Right cardiac atrium (tissue), 5 donors: ENCODE measurements at places on chromosomes 1 and 21. TPM values are rescaled to one million over a fixed set of nuclear protein-coding genes. Genes with fewer than 3 reads are reported as not detected.

The ILDR2 gene
- polyA plus RNA-seq: 0.95 TPM

The FCRL4 gene
- polyA plus RNA-seq: not detected

DNA sequence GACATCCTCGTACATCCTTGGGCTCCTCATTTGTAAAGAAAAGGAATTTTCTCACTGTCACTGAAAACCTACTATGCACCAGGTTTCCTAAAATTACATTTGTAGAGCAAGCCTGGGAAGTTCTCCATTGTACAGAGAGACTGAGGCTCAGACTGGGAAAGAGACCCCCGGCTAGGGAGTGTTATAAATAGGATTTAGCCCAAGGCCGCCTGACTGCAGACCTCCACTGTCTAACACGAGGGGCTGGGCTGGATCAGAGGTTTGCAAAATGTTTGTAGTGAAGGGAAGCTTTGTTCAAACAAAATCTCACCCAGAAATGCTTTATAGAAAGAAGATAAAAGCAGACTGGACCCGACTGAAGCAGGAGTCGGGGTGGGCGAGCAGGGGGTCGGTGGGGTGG, 131.3 kb downstream of the ACTL8 start:
- no peak for DNase-seq

DNA sequence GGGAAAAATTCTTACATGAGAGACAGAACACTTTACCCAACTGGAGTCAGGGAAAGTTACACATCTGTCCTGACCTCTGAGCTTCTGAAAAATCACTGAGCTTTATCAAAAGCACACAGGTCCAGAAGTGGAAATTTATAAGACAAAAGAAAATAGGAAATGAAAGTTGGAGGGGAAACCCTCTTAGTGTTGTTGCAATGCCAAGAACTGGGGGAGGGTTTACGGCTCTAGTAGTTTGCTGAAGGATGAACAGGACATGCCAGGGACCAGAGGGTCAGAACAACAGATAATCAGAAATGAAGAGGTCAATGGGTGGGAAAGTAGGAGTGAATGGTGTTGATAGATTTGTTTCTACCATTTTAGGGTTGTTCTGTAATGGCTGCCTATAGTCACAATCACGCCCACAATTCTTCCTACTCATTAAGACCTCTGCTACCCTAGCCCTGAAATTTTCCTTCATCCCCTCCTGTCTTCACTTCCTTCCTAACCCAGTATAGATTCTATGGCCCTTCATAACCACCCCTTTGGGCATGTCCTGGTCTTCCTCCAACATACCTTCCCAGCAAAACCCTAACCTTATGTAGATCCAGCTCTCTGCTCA, 30.3 kb upstream of the FMOD start:
- DNase-seq: no peak

DNA sequence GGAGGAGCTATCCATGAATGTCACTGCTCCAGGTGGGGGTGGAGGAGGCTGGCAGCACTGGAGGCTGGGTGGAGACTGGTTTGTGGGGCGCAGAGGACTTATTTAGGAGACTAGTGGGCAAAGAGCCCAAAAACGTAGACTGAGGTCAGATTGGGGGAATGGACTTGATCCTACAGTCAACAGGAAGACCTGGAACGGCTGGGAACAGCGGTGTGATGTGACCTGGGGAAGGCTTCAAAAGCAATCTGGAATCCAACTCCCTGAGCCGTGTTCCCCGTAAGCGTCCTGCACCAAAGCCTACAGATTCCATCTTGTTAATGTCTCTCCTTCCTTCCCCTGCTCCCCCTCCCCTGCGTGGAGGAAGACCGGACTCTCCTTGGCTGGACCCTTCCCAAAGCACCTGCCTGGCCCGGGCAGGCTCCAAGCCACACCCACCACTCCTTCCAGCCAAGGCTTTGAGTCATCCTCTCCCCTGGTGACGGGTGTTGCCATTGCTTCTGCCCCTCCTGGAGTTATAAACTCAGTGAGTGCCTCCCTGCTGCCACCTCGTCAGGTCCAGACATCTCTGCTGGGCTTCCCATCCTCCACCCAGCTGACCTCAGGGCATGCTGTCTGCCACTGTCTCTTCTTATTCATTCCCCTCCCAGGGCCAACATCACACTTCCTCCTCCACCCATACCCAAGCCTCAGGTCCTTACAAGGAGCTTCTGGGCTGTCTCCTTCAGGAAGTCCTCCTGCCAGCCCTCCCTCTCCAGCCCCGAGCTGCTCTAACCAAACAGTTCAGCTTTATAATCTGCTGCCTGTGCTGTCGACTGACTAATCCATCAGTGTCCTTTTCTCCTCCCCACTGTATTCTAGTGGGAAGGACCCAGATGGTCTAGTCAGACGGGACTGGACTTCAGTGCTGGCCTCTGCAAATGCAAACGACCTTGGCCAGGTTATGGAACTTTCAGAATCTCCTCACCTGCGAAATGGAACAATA, 1.6 kb upstream of the CLSTN1 start:
- DNase-seq: peak; percentile 56

- DNase-seq: no peak
Measured at GRCh38 chr21:16552880-16553279, 823.1 kb downstream of the USP25 start.

DNA sequence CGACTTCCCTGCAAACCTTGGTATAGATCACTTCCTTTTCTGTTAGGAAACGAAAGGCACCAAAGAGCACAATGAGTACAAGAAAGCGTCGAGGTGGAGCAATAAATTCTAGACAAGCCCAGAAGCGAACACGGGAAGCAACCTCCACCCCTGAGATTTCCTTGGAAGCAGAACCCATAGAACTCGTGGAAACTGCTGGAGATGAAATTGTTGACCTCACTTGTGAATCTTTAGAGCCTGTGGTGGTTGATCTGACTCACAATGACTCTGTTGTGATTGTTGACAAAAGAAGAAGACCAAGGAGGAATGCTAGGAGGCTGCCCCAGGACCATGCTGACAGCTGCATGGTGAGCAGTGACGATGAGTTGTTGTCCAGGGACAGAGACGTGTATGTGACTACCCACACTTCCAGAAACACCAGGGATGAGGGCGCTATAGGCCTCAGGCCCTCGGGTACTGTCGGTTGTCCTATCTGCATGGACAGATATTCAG, 18.5 kb downstream of the FAM89A start:
- DNase-seq: no peak

GRCh38 chr1:231964961-231965360, 338.4 kb downstream of the DISC1 start:
- no peak for DNase-seq

The KCNT2 gene
- 1.9 TPM for polyA plus RNA-seq

The CD1B gene
- not detected for polyA plus RNA-seq

DNA sequence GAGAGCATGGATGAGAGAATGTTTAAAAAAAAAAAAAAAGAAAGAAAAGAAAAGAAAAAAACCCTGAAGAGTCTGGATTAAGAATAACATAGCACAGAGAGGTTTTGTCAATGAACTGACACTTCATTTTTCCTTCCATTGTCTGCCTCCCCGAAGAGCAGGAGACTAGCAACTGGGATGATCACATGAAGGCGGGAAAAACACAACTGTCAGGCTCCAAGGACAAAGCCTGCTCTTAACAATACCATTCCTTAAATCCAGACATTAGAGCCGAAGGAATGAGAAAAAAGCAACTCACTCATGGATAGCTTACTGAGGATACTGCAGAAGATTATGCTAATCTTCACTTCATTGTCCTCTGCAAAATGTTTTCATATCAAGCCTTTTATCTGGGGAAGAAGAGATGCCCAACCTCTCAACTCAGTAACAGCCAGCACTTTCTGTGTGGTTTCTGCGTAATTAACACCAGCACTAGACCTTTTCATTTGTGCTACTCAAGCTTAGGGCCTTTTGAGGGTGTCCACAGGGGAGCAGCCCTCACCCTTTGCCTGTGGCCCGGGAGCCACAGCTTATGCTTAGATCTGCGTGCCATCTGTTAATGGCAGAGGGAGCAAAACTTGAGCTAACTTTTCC, 182.3 kb downstream of the BARHL2 start:
- no peak for DNase-seq

DNA sequence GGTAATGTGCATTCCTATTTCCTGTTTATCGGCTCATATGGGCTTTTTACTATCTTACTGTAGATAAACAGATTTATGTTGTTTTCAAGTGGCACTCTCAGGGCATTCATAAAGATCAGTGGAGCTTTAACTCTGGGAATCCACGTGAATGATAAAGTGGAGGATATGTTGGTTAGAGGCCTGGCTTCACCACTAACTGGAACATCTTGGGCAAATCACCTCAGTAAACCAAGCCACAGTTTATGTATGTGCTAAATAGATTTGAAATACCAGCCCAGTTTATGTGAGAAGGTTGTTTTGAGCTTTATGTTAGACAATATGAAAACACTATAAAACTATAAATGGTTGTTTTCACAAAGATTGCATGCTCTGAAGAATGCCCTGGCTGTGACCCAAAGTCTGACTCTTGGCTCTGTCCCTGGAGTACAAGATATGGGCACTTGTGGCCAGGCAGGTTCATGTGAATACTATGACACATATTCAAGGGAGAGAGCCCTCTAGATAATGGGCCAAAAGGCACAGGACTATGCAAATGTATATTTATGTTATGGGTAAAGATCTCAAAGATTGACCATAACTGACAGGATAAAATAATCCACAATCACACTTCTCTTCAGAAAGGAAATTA, 36.7 kb downstream of the FAM163A start:
- no peak for DNase-seq

DNA sequence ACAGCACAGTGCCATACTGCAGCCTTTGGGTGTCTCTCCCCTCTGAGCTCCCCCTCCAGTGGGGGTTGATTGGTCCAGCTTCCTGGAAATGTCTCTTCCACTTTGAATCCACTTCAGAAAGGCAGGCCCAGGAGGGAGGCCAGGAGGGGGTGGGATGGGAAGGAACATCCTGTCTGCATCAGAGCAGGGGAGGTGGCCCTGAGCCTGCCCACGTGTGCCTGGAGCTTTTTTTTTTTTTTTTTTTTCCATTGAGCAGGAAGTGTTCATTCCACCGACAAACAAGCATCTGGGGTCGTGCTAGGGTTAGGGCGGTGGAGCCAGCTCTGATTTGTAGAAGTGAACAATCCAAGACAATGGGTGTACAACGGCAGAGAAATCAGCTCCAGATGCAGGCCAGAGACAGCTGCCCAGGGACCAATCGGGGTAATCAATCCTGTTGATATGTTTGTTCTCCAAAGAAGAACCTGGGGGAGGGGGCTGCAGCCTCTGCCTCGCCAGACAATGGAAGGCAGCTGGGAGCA, 93.3 kb downstream of the SSBP3 start:
- peak; percentile 73 for DNase-seq

GRCh38 chr21:31455506-31455905, 111.4 kb upstream of the TIAM1 start:
- no peak for DNase-seq

The RCSD1 gene
- polyA plus RNA-seq: 27.1 TPM

DNA sequence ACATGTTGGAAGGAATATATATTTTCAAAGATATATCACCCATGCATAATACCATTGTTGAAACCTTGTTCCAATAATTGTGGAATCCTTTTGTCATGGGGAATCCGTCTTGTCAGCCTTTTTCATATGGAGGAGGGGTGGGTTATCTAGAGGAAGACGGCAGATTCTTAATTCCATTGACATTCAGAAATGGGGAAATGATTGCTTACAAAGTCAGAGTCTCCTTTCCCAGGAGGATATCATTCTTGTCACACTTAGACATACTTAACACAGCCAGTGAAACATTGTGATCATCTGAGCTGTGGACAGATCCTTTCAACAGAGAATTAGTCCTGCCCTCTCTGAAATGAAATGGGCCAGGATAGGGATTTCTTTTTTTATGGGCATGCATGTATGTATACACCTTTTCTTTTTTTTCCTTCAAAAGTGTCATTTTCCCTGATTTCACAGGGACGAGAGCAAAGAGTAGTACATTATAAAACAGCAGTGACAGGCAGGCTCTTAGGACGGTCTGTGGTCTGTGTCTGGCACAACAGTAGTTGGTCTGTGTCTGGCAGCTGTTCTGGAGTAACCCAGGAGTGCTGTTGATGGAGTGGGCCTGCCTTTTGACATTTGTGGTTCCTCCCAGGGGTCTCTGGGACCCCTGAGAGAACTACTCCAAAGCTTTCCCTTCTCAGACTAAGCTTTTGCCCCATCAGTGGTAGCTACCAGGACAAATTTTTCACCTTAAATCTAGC, 50.1 kb downstream of the VPS13D start:
- DNase-seq: no peak

- DNase-seq: no peak
Measured at GRCh38 chr1:65417729-65418128, 2.7 kb upstream of the LEPR start.
